ENCODE measurements at places on chromosomes 5 and 9.

DNA sequence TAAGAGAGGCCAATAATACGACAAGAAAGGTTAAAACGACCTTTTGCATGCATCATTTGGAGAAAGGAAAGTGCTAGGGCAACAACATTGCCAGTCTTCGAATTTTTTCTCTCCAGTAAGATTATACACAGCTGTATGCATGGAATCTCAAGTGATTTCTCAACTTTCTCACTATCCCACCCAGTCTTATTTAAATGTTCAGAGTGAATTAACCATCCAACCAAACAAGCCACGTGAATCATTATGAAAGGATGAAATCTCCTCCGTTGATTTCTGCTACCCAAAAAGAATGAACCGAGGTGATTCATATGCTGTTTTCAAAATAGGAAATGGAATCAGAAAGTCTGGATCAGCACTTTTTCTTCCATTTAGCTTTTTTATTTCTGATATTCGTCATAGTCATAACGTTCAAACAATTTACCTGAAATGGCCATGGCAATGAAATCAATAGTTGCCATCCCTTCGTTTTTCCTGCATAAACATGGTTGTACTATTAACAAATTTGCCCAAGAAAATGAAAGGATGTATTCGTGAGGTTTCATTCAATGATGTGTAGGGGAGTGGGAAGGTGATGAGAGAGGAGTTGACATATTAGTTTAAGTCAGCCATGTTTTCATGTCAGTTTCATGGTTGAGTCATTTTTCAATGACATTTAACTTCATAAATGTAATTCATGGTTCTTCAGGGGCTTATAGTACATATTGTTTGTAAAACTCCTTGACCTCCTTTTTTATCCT is 170.9 kb upstream of the WWC1 start:
- DNase-seq, result no peak

GRCh38 chr9:110874963-110875674 is 163.2 kb downstream of the LPAR1 start:
- DNase-seq, result no peak

- DNase-seq, result no peak
These were observed 69.5 kb downstream of the SFXN1 start for GRCh38 chr5:175547842-175548241.

DNA sequence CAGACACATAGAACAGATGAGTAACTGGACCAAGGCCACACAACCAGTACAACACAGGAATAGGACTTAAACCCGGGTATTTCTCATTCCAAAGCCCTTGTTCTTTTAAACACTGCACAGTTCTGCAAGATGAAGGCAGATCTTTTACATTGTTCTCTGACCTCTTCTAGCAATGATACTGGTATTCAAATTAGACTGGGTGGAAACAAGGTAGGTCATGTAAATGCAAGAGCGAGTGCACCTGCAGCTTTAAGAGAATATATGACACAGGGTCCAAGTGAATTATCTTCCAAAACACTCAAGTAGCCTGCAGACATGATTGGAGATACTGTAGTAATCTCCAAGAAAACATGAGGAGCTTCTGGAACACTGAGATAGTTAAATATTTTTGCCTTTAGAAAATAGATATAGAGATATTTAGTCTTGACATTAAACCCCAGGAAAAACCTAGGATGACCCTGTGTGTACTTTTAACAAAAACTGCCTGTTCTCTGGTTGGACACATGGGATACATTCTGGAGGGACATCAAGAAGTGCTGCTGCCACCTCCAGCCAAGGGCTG is 130.6 kb upstream of the EPB41L4A start:
- no peak for DNase-seq

GRCh38 chr9:21559402-21560280 is 77.5 kb upstream of the IFNE start:
- no peak for DNase-seq

DNA sequence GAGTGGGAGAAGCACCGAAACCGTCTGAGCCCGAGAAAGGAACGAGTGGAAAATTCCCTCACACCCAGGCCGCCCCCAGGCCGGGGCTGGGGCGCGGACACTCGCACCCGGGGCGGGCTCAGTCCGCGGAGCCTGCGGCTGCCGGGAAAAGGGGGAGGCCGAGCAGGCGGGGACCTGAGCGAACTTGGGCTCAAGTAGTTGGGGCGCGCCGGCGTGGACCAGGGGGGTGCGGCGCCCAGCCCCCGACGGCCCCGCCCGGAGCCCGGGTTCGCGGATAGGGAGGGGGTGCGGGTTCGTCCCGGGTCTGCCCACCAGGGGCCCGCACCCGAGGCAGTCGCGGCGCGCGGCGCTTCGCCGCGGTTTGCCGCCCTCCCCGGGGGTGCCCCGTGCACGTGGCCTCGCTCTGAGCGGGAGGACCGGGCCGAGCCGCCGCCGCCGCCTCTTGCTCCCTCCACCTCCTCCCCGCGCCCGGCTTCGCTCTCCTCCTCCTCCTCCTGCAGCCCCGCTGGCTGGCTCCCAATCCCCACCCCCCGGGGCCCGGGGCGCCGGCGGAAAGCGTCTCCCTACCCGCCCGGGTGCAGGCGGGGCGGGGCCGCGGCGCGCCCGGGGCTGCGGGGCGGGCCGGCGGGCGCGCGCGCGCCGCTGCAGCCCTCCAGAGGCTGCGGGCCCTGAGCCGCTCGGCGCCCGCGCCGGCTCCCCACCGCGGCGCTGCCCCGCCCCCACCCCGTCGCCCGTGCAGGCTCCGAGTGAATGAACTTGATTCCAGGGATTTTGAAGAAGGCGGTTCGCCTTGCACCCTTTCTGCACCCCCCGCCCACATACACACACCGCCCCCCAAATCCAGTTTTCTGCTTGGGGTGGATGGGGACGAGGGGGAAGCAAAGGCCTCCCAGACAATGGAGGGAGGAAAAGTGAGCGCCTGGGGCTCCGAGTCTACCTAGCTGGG is 1.3 kb upstream of the NFIB start:
- peak; percentile 89 for DNase-seq

- peak; percentile 30 for DNase-seq
These were observed 148.3 kb downstream of the GAPVD1 start for GRCh38 chr9:125409637-125410521.

DNA sequence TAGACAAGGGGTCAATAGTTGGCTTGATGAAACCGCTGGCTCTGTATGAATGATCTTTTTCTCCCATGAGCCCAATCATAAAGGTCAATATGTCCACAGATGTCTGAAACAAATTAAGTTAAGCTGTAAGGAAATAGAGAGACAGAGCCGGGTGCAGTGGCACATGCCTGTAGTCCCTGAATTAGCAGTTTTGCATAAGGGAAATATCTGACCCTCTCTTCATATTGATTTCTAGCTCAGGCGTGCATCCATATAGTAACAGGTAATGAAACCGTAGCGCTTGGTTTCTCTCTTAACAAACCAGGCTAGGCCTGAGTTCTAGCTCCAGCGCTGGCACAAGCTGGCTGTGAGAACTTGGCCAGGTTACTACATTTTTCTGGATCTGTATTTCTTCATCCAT is 118.1 kb upstream of the ERCC6L2 start:
- DNase-seq, result no peak

Data from ACHN (cell line).